Urothelium cell line (cell line): ENCODE measurements at places on chromosomes 5 and 9.
A peak's percentile ranks its signal among the peaks of the same experiment; 100 is the strongest.

GRCh38 chr9:130770679-130771442 is 64.2 kb upstream of the ABL1 start:
- DNase-seq = peak; percentile 45

DNA sequence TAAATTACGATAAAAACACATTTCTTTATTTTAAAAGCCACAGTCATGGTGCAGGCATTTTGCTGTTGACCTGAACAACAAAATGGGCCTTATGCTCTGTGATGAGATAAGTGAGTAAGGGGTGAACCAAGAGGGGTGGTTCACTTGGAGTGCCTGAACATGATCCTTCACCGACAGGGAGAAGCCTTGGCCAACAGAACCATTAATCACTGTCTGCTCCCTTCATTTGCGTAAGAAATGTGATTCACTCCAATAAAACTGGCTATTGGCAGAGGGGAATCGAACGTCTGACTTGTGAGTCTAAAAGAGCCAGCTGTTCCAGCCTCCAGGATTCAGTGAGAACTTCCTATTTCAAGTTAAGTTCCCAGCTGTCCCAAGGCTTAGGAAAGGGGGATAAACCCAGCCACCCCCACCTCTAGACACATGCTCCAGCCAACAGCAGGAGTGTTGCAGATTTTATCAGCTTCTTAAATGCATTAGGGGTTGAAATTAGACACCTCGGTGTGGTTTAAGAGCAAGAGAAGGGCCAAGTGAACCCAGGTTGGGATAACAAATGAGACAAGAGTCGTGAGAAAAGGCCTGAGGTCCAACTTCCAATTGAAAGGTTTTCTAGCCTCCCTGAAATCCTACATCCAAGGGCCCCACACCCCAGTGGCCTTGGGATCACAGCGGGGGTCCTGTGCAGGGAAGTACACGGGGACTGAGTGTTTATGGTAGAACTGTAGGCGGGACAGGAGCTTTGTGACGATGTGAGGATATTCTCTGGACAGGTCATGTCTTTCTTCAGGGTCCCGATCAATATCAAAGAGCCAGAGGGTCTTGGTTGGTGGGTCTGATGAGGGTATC is 131.4 kb upstream of the LHFPL2 start:
- no peak for DNase-seq

DNA sequence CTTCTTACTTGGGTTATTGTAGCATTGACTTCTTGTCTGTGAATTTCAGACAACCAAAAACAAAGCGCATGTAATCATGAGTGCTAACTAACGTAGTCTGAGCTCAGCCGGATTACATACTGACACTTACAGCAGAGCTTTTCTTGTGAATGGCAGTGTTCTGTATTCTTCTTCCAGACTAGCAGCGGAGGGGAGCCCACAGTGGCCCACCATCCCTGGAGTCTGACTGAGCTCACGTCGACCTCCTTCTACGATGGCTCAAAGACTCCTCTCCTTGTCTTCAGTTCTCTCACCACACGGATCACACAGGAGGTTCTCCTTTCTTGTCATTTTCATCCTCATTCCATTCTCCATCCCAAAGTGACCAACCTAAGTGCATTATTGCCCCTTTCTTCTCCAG is 211.4 kb downstream of the CHSY3 start:
- DNase-seq = no peak

- no peak for DNase-seq
These were observed 80.3 kb downstream of the HRH2 start for GRCh38 chr5:175738126-175738525.

- no peak for DNase-seq
These were observed 343.6 kb downstream of the LRRC70 start for GRCh38 chr5:62922191-62922590.

- DNase-seq = peak; percentile 7
These were observed 69.6 kb downstream of the ADAMTSL1 start for GRCh38 chr9:18543406-18544192.
